ENCODE measurements at places on chromosomes 3 and 15. TPM values are rescaled to one million over a fixed set of nuclear protein-coding genes. Genes with fewer than 3 reads are reported as not detected.
A peak's percentile ranks its signal among the peaks of the same experiment; 100 is the strongest.

GRCh38 chr15:93261845-93262244, 172.8 kb upstream of the RGMA start:
- no peak for DNase-seq

DNA sequence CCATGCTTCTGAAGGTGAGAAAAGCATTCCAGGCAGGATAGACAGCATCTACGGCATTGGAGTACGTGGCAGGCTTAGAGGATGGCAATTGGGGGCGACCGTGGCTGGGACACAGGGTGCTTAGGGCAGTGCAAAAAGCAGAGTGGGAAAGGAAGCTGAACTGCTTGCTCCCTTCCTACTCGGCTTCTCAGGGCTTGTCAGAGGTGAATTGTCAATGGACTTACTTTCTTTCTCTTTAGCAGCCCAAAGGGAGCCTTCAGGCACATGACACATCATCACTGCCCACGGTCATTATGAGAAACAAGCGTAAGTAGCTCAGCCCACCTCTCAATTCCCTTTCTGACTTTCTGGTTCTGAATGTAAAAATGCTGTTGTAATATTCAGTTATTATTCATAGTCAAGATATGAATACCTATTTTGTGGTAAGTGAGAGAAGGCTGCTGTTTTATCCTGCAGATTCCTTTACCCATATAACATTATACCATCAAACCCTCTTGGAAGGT, 84.3 kb downstream of the KLHL25 start:
- no peak for DNase-seq

- no peak for DNase-seq
These were observed 623.0 kb downstream of the NTRK3 start for GRCh38 chr15:87633525-87633924.

DNA sequence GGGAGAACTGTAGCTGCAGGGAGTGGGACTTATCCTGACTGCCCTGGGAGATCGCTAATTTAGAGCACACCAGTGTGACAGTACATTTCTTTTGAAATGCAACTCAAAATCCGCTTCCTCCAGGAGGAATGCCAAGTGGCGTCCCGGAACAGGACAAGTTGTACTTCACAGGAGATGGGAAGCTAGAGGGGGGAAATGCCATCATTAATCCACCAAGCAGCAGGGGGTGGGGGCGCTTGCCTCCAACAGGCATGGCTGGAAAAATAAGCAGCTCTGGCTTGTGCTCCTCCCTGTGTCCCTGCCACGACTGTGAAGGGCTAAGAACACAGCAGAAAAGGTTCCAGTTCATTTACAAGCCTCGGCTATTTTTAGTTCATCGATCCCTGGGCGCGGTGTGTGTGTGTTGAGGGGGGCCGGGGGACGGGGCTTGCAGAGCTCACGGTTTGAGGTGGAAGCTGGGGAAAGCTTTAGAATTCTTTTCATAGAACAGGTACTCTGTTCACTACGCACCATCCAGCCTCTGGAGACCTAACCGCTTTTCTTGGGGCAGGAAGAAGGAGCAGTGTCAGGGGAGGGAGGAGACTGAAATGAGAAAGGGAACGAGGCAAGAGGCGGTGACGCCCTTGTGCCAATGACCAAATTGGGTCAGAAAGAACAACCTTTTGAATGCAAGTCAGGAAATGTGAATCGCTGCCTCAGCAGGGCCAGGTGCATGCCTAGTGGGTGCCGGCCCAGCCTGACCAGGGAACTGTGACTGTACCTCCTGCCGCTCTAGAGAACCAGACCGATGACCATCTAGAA, 51.8 kb upstream of the DGKG start:
- DNase-seq, result peak; percentile 47

SKOR1 gene
- total RNA-seq, result 0.12 TPM

Data from hepatocyte (in vitro differentiated cells).